ENCODE measurements at places on chromosomes 2 and 18.

GRCh38 chr18:49859021-49859359, 45.7 kb upstream of the ACAA2 start:
- DNase-seq = no peak

GRCh38 chr2:36147670-36148390, 207.7 kb upstream of the CRIM1 start:
- DNase-seq = peak; percentile 13

- DNase-seq = no peak
Measured at GRCh38 chr18:12862467-12862866, 21.6 kb downstream of the PTPN2 start.

DNA sequence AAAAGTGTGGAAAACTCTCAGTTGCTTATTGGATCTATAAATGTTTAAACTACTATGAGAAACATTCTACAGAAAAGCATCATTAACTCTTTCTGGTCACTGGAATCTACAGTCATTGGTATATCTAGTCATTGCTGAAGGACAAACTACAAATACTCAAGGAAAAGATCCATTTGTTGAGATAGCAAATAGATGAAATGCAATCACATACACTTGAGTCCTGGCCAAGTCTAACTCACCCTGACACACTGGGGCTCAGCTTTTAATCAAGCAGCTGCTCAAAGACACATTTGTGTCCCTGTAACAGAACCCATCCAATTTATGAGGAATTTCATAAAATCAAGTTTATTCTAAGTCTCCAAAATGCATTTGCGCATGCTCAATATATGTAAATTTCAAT, 68.7 kb downstream of the CDH2 start:
- DNase-seq = no peak

- DNase-seq = no peak
Measured at GRCh38 chr18:78293940-78294541, 685.6 kb upstream of the SALL3 start.

DNA sequence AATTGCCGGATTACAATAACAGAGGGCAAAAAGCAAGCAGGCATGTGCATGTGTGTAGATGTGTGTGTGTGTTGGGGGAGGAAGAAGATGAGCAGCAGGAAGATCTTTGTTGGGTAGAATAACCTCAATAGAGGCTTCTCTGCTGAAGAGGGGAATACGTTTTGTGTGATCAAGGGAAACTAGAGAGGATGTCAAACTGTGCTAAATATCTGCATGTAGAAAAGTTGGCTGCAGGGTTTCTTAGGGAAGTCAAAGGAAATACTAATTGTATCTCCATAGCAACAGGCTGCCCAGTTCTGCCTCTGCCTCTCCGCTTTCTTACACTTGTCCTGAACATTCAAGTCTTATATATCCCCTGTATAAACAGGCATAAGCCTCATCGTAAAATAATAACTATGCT, 190.1 kb upstream of the RND3 start:
- DNase-seq = no peak

GRCh38 chr2:207762146-207762545, 7.6 kb downstream of the FZD5 start:
- DNase-seq = no peak

DNA sequence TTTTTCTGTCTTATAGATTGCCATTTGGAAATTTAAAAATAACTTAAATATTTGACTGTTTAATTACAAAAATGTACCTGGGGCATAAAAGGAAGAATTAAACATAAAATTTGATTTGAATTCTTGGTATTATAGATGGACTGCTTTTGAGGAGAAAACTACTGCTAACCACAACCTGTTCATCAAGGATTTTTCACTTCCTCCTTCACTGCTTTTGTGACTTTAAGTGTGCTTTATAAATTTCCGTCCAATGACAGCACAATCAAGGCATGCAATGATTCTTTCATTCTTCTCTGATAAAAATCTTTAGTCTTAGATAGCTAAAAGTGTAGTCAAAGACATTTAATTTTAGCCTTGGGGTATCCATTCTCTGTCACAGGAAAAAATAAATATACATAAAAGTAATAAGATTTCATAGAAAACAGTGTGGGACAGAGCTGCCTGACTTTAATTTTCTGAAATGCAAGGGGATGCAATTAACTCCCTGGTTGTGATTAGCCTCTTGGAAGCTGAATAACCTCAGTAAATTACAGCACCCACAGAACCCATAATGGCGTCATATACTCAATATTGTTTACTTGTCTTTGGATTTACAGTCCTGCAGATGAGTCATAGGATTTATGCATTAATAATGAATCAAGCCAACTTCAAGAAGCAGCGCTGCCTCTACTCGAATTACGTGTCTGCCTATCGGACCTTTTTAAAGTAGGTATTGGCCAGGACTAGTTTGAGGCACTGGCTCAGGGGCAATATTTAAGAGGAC, 587.9 kb downstream of the NRXN1 start:
- DNase-seq = no peak

DNA sequence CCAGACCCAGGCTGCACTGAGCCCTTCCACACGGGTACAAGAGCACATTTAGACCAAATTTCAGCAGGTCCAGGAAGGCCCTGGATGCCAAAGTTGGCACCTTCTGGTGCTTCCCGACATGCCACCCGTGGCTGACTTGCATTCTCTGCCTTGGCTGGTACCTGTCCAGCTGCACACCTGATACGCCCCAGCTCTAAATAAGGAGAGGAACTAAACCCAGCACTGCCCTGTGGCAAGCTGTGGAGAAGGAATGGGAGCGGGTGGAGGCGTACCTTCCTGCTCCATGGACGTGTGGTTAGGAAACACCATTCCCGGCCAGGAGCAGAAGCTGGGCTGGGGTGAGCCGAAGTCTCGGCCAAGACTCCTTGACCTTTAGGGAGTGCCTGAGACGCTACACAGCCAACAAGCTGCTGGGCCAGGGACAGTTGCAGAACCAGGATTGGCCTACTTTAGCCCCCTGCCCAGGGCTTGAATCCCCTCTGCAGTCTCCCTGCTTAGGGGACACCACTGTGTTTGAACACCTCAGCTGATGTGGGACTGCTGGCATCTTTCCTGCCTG, 86.5 kb upstream of the TAF1B start:
- no peak for DNase-seq

- DNase-seq = no peak
Measured at GRCh38 chr18:56326336-56327072, 311.9 kb downstream of the TXNL1 start.

DNA sequence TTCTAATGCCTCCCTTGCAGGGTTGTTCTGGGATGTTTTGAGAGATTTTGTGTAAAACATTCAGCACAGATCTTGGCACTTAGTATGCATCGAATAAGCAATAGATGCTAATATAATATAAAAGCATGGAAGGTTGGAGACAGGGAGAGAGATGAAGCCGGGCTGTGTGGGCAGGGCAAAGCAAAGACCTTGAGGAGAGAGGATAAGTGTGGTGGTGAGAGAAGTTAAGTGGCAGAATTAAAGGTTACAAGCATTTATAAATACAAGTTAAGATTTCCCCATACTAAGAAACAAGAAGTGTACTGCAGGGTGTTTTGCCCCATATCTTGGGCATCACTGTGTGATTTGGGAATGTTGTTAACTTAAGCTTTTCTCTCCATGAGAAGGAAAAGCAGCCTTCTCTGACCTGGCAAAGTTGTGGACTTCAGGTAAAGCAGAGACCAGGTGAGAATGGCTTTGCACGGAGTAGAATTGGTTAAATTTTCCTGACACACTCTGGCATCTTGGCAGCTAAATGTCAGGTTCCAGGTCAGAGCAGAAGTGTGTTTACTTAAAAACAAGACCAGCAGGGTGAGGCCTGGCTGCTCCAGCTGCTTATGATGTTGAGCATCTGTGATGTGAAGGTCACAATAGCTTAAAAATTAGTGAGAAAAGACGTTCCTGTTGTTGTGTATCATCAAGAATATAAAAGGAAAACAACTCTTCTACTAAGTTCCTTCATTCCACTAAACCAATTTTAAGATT, 288.5 kb upstream of the HNMT start:
- no peak for DNase-seq

DNA sequence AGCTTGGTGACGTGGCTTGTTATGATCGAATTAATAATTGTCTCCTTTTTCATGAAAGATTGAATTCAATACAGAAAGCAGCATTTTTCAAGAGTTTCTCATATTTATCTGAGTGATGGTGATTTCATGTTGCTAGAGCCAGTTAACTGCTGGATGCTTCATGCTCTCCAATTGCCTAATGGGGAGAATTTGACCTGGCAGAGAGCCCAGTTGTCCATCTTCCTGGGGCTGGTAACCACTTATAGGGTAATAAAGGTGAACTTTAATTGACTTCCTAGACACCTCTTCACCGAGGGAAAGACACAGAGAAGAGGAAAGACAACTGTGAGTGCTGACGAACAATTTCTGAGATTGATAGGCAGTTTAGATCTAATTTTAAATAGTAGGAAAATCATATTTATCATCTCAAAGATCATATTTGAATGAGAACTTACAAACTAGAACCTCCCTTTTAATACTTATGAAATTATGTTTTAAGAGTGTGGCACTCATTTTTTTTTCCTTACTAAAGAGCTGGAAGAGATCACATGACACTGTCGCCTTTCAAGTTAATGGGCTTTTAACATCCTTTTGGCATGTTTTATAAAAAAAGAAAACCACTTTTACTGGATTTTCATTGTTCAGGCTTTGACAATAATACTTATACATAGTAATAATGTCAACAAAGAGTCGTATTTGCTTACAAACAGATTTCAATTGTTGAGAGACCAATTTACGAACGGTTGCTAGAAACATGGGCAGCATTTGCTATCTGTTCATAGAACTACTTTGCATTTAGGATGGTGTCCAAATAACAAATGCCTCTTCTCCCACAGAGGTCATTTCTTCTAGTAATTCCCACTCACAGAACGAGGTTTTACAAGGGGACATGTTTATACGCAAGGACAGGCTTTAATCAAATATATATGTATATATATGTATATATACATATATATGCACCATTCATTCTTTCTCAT, 153.3 kb downstream of the RAPGEF4 start:
- DNase-seq = no peak

- DNase-seq = no peak
Measured at GRCh38 chr2:7456762-7457161, 539.5 kb downstream of the RNF144A start.

DNA sequence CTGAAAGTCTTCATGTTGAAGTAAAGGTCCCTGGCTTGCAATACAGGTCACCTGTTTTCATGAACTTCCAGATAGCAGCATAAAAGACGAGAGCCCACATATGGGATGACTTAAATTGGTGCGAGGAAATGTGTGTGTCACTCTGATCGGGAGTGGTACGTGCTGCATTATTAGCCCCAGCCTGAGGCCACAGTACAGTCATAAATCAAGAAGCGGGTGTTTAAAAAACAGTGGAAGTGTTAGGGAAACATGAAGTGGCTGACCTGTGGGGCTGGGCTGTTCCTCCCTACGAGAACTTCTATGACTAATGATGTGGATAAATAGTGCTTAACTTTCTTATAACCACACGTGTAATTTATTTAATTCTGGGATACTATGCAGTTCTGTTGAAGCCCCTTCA, 24.4 kb downstream of the RDH14 start:
- DNase-seq = no peak

Measured in GM12864 (cell line).